ENCODE measurements at places on chromosomes 2 and 18. TPM values are rescaled to one million over a fixed set of nuclear protein-coding genes. Genes with fewer than 3 reads are reported as not detected.

Gene DUSP19
- 1.7 TPM for total RNA-seq

Gene ACOXL
- not detected for total RNA-seq

Gene GAL3ST2
- 0.98 TPM for total RNA-seq

Gene PLCD4
- total RNA-seq: 12.0 TPM

Gene SPP2
- total RNA-seq: not detected

Gene MAP4K3
- 38.5 TPM for total RNA-seq

Gene NT5C1B
- total RNA-seq: not detected

Gene KCNF1
- total RNA-seq: not detected
